ENCODE measurements at places on chromosomes 5 and 9.

DNA sequence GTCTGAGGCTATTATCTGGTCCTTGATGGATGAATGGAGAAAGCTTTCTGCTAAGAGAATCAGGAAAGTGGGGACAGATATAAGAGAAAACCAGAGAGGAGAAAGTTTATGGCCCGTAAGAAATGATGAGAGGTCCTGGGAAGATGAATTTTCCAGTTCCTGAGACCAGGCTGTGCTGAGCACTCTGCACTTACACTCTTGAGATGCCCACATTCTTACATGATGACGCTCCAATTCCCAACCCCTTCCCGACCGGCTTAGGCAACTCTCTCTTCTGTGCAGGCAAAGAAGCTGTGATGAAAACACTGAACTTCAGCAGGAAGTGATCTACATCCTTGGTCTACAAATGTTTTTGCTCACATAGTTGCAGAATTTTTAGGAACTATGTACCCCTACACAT is 417.0 kb downstream of the ARHGEF28 start:
- H3K4me3 ChIP-seq = no peak overlapping the region
- H3K27ac ChIP-seq = no peak overlapping the region
- H3K27me3 ChIP-seq = peaks cover 5% of the 10 kb centered on the region
- no peak for DNase-seq

- DNase-seq = peak; percentile 5
- H3K4me3 ChIP-seq = no peak overlapping the region
- no peak overlapping the region for H3K27ac ChIP-seq
- H3K4me1 ChIP-seq = no peaks in the 10 kb centered on the region
- no peaks in the 10 kb centered on the region for H3K36me3 ChIP-seq
Measured at GRCh38 chr9:132546148-132547051, 36.0 kb upstream of the BARHL1 start.

DNA sequence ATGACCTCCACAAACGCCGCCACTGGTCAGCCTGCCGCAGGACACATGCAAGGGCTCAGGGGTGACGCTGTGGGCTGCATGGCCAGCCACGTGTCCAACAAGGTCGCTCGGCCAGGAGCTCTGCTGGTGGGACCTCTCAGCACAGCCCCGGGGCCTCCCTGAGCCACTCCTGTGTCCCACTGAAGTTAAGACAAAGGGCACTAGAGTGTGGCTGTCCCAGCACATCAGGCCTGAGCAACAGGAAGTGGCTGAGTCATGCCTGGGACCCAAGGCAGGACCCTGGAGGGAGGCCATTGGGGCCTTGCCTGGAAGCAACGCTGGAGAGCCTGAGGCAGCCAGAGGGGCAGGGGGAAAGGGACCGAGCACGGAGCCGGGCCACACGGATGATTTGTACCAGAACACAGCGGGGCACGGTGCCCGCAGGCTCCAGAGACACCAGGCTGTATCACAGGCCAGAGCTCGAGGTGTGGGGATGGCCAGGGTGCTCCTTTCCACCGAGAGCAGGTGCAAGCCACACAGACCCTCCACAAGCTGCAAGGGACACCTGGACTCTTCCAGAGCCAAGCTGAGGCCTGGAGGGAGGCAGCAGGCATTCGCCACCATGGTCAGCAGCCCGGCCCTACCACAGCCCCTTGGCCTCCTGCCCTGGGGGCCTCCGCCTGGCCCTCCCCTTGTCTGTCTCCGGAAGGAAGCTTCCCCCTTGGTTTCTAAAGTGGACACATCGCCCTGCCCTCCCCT is 6.5 kb upstream of the TMEM210 start:
- no peaks in the 10 kb centered on the region for H3K27me3 ChIP-seq
- no peak for DNase-seq
- no peaks in the 10 kb centered on the region for H3K4me1 ChIP-seq
- H3K36me3 ChIP-seq = peaks cover 30% of the 10 kb centered on the region
- H3K27ac ChIP-seq = no peak overlapping the region

- H3K27me3 ChIP-seq = no peaks in the 10 kb centered on the region
- no peaks in the 10 kb centered on the region for H3K4me1 ChIP-seq
- H3K36me3 ChIP-seq = no peaks in the 10 kb centered on the region
- DNase-seq = no peak
- H3K27ac ChIP-seq = no peak overlapping the region
Measured at GRCh38 chr5:24864244-24864643, 219.5 kb upstream of the CDH10 start.

DNA sequence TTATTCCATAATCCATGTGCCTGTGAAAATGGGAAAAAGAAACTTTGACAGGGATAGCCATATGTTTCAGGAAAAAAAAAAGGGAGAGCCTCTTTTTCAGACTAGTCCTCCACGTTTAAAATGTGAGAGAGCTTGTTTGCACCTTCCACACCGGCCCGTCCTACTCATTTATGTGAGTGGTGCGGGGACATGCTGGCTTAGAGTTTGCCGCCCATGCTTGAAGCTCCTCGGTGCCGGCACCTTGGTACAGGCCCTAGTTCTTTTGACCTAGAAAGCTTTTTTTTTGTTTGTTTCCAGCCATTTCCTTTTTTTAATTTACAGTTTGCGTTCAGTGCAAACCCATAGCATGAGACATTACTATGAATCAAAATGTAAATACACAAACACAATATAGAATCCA is 27.8 kb downstream of the PSAT1 start:
- no peak overlapping the region for H3K4me3 ChIP-seq
- no peak overlapping the region for H3K27ac ChIP-seq
- no peaks in the 10 kb centered on the region for H3K4me1 ChIP-seq

GRCh38 chr5:112876362-112876761 is 15.3 kb downstream of the SRP19 start:
- H3K4me3 ChIP-seq = no peak overlapping the region
- no peaks in the 10 kb centered on the region for H3K27me3 ChIP-seq
- DNase-seq = no peak
- peaks cover 69% of the 10 kb centered on the region for H3K36me3 ChIP-seq
- H3K27ac ChIP-seq = no peak overlapping the region

DNA sequence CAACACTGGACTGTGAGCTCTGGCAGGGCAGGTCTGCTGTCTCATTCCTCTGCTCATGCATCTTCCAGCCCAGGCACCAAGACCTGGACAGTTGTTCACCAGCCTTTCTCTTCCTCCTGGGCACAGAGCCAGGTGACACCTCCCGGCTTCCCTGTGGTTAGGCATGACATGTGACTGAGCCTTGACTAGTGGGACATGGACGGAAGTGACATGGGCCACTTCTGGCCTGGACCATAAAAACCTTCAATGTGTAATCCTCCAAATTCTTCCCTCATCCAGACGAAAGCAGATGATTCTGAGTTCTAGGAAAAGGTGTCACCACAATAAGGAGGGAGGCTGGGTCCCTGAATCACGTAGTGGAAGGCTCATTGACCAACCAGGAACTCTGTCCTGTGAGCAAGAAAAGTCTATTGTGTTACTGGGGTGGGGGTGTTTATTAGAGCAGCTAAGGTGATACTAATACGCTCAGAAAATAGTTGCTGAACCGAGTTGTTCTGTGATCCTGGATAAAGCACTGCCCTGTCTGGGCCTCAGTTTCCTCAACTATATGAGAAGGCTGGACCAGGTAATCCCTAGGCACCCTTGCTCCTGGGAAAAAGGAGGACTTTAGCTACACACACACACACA is 26.6 kb upstream of the CRB2 start:
- H3K4me3 ChIP-seq = no peak overlapping the region
- no peak for DNase-seq
- no peaks in the 10 kb centered on the region for H3K36me3 ChIP-seq
- no peaks in the 10 kb centered on the region for H3K27me3 ChIP-seq

Measured in DND-41 (cell line).